ENCODE measurements at places on chromosomes 16 and 17. TPM values are rescaled to one million over a fixed set of nuclear protein-coding genes. Genes with fewer than 3 reads are reported as not detected.

DNA sequence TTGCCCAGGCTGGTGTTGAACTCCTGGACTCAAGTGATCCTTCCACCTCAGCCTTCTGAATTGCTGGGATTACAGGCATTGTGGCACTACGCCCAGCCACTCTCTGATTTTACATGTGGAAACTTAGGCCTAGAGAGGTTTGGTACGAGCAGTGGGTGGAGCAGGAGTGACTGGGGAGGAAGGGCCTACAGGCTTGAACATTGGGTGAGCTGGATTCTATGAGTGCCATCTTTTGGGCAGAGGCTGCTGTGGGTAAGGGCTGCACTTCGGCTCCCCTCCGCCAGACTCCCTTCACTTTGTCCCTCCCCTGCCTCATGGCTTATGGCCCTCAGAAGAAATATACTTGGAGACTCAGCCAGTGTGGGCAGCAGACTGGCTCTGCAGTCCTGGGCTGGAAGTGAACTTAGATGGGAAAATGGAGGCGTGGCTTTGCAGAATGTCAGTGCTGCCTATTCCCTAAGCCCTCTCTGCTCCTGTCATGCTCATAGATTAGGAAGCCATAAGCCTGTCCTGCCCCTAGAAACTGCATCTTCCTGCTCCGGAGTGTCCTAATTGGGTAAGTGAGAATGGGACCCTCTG lies 9.5 kb upstream of the MRC2 start:
- DNase-seq: no peak

- DNase-seq: peak; percentile 77
Observed at GRCh38 chr16:24748242-24748641, 18.8 kb downstream of the TNRC6A start.

- DNase-seq: no peak
Observed at GRCh38 chr16:84884596-84885341, 65.0 kb downstream of the CRISPLD2 start.

- no peak for DNase-seq
Observed at GRCh38 chr16:28846933-28847273, 755 bp upstream of the TUFM start.

CCL16 gene
- not detected for total RNA-seq

HID1 gene
- total RNA-seq: 7.6 TPM
